ENCODE measurements at places on chromosomes 3 and 15.

DNA sequence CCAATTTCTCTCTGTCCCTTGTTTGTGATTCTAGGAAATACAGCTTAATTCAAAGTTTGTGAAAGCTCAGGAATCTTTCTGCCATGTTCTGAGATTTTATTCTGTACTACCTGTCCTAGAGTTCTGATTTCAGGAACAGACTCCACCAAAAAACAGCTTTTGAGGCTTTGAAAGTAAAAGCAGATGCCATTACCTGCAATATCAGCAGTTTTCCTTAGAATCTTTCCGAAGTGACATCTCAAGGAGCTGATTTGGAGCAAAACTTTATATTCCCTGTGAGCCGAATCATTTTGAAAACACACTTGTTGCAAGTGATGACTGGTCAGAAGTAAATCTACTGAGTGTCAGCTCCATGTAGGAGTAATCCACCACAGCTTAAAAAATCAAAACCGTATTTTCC, 59.3 kb upstream of the CCNL1 start:
- H3K27ac ChIP-seq, result no peak overlapping the region
- no peaks in the 10 kb centered on the region for H3K4me1 ChIP-seq
- no peak overlapping the region for H3K4me3 ChIP-seq
- no peaks in the 10 kb centered on the region for H3K27me3 ChIP-seq
- no peak for DNase-seq
- H3K36me3 ChIP-seq, result no peaks in the 10 kb centered on the region

DNA sequence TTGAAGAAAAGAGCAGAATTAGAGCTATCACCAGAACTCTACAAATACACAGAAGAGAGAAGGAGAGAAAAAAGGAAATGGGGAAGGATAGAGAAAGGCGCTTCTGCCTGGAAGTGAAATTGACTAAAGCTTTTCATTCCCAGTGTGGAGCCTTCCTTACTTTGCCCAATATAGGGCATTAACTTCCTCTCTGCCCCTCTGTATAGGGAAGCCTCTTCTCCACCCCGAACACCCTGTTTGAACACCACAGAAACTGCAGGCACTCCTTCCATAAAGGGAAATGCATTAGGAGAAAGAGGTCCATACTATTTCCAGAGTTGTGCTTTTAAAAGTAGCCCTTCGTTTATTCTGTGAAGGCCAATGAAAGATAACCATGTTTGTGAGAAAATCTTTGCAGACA, 248.5 kb downstream of the RAP2B start:
- no peaks in the 10 kb centered on the region for H3K4me1 ChIP-seq
- no peak overlapping the region for H3K27ac ChIP-seq
- DNase-seq, result no peak
- no peak overlapping the region for H3K4me3 ChIP-seq
- no peaks in the 10 kb centered on the region for H3K36me3 ChIP-seq
- H3K27me3 ChIP-seq, result no peaks in the 10 kb centered on the region

DNA sequence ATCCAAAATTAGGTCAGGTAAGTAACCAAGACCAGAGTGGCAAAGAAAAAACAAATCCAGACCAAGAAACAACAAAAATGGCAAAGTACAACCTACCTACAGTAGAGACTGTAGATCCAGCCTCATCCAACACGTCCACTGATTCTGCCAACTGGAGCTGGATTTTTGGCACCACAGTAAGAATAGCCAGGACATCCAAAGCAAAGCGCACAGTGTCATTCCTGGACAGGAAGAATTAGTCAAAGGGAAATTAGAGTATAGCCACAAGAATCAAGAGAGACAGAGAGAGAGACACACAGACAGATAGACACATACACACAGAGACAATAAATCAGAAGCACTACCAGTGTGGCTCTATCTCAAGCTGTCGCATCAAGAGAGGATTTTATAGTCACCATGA, 31.1 kb downstream of the RBM15B start:
- DNase-seq, result no peak
- H3K4me1 ChIP-seq, result no peaks in the 10 kb centered on the region
- no peak overlapping the region for H3K27ac ChIP-seq
- H3K4me3 ChIP-seq, result no peak overlapping the region
- no peaks in the 10 kb centered on the region for H3K36me3 ChIP-seq
- H3K27me3 ChIP-seq, result no peaks in the 10 kb centered on the region

DNA sequence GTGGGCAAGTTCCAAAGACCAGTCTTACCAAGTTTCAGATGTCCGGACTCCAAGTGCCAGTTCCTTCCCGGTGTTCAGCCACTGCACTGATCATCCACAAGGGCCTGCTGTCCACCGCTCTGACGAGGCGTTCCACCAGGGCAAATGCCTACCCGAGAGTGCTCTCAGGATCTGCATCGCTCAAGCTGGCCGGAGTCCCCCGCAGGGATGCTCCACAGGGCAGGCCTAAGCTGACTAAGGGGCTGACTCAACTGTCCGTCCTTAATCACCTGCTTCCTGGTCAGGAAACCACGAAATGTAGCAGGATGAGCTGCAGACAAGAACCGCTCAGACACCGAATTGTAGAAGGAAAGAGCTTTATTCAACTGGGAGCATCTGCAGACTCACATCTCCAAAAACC, 341.6 kb downstream of the KCNH8 start:
- H3K36me3 ChIP-seq, result no peaks in the 10 kb centered on the region
- no peak for DNase-seq
- H3K27me3 ChIP-seq, result no peaks in the 10 kb centered on the region
- H3K4me3 ChIP-seq, result no peak overlapping the region
- H3K27ac ChIP-seq, result no peak overlapping the region
- no peaks in the 10 kb centered on the region for H3K4me1 ChIP-seq

- no peaks in the 10 kb centered on the region for H3K36me3 ChIP-seq
- no peaks in the 10 kb centered on the region for H3K27me3 ChIP-seq
- no peak for DNase-seq
- H3K4me1 ChIP-seq, result no peaks in the 10 kb centered on the region
- H3K4me3 ChIP-seq, result no peak overlapping the region
- no peak overlapping the region for H3K27ac ChIP-seq
Measured at GRCh38 chr3:189304465-189305351, 132.9 kb downstream of the TPRG1 start.

GRCh38 chr15:61112231-61112630, 116.9 kb downstream of the RORA start:
- no peak overlapping the region for H3K27ac ChIP-seq
- DNase-seq, result no peak

DNA sequence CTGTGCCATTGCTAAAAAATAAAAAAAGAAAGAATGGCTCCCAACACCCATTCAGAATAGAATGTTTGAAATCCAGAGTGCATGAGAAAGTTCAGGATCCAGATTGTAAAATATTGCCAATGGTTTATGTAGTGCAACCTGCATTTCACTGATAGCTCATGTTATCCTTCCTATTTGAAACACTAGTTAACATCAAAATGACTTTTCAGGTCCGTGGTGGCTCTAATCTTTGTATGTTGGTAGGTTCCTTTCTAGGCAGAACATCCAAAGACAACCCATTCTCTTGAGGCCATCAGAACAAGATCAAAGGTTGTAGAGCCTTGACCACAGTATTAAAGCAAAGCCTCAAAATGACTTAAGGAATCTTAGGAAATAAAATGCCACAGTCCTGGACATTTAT, 51.0 kb downstream of the PLCL2 start:
- H3K27ac ChIP-seq, result no peak overlapping the region
- no peak for DNase-seq
- no peaks in the 10 kb centered on the region for H3K27me3 ChIP-seq
- peaks cover 9% of the 10 kb centered on the region for H3K4me1 ChIP-seq

- no peak overlapping the region for H3K4me3 ChIP-seq
- no peaks in the 10 kb centered on the region for H3K4me1 ChIP-seq
- DNase-seq, result no peak
- no peaks in the 10 kb centered on the region for H3K27me3 ChIP-seq
Measured at GRCh38 chr15:31278061-31278445, 48.6 kb upstream of the KLF13 start.

GRCh38 chr3:188242436-188243123, 88.6 kb downstream of the LPP start:
- no peaks in the 10 kb centered on the region for H3K27me3 ChIP-seq
- no peak overlapping the region for H3K4me3 ChIP-seq
- peaks cover 12% of the 10 kb centered on the region for H3K4me1 ChIP-seq
- no peaks in the 10 kb centered on the region for H3K36me3 ChIP-seq
- H3K27ac ChIP-seq, result no peak overlapping the region

- DNase-seq, result no peak
- H3K4me1 ChIP-seq, result no peaks in the 10 kb centered on the region
- H3K36me3 ChIP-seq, result no peaks in the 10 kb centered on the region
- H3K4me3 ChIP-seq, result no peak overlapping the region
- no peak overlapping the region for H3K27ac ChIP-seq
- no peaks in the 10 kb centered on the region for H3K27me3 ChIP-seq
Measured at GRCh38 chr3:144350125-144350524, 378.5 kb downstream of the DIPK2A start.

Measured in ovary (tissue), 10 donors.